A172 (cell line): ENCODE measurements at places on chromosomes 2 and 18.

DNA sequence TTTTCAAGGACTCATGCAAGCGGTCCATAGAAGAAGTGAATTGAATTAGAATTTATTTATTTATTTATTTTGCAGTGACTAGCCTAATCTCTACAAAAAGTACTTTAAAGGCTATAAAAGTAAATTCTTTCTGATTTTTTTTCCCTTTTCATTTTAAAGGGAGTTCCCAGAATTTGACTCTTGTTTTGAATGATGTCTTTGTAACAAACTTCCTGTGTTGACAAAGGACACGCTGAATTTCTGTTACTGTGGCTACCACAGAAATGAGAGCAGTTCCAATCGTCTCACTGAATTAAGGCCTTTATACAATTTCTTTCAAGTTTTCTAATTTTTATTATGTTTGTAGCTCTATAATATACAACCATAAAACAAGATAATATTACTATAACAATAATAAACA is 46.3 kb upstream of the LPIN2 start:
- DNase-seq: no peak

- DNase-seq: peak; percentile 70
These were observed 99.8 kb downstream of the SEPTIN10 start for GRCh38 chr2:109513749-109514588.

DNA sequence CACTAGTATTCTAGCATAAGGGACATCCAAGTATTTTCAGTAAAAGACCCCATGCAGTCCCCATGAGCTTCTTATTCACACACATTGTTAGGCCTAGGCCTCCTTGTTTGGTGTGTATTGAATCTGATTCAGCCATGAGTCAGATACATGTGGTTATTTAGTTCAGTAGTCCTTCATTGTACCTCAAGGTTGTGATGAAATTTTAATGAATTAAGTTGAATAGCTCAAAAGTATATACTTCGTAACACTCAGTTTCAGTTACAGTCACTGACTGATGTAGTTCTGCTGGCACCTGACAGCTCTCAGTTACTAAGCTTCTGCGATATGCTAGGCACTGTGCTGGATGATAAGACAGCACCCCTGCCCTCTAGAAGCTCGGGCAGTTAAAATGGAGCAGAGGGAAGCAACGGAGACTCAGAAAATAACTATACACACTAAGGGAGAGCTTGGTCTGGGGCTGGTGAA is 86.4 kb downstream of the XRCC5 start:
- peak; percentile 66 for DNase-seq

GRCh38 chr2:161388146-161388779 is 27.8 kb upstream of the TBR1 start:
- DNase-seq: no peak

GRCh38 chr18:6495536-6495935 is 80.8 kb upstream of the L3MBTL4 start:
- DNase-seq: no peak

DNA sequence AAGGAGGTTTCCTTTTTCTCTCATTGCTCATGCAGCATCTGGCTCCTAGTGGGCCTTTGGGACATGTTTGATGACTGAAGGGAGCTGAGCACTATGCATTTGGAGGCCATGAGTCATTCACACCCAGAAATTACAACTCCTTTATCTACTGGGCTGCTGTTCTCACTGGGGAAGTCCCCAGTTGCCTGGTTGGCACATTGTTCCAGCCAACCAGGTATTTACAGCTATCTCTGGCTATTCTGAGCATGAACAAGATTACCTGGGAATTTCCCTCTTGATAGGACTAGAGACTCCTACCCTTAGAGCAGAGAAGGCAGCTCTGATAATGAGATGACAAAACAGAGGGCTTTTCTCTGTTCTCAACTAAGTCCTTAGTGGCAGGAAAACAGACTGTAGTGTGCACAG is 206.5 kb downstream of the SETBP1 start:
- peak; percentile 58 for DNase-seq

DNA sequence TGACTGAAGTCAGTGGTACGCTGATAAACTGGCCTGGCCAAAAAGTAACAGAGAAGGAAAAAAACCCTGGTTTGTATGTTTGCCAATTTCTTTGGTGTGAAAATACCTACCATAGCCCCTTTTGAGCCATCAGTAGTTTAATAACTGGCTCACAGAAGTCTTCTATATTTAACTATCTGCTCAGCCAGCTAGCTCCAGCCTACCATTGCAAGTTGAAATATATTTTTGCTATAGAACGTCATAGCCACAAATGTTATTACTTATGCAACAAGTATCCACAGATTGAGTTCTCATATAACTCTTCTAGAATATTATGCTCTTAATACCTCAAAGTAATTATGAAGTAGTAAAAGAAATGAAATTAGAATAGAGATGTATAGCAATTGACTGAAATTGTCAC is 25.2 kb downstream of the RPE start:
- DNase-seq: no peak

DNA sequence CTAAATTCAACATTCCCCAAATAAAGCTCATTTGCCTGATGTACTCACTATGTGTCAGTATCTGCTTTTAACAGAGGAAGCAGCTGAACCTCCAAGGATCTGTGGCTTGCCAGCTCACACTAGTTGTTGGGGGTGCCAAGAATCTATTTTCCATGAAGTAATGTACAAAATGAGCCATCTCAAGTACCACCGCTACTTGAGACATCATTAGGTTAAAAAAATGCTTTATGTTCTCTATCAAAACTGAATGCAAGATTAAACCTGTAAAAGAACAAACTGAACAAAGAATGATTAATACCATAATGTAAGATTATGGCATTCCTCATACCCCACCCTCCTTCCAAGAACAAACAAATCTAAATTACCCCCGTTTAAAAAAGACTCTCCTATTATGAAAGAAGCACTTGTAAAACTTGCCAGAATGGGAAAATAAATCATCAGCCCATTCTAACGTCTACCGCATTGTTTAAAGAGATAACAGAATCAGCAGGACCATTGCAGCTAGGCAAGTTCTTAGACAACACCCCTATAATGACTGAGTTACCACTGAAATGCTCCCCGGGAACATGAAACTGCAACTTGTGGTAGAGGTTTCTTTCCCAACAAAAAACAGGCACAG is 471.6 kb downstream of the DLGAP1 start:
- DNase-seq: peak; percentile 77
